ENCODE measurements at places on chromosomes 12 and 14.

GRCh38 chr12:106064721-106065021, 74.1 kb downstream of the NUAK1 start:
- DNase-seq, result no peak

GRCh38 chr12:120998435-120998834, 17.9 kb downstream of the C12orf43 start:
- DNase-seq, result no peak

GRCh38 chr12:6394398-6394797, 10.4 kb downstream of the LTBR start:
- no peak for DNase-seq

DNA sequence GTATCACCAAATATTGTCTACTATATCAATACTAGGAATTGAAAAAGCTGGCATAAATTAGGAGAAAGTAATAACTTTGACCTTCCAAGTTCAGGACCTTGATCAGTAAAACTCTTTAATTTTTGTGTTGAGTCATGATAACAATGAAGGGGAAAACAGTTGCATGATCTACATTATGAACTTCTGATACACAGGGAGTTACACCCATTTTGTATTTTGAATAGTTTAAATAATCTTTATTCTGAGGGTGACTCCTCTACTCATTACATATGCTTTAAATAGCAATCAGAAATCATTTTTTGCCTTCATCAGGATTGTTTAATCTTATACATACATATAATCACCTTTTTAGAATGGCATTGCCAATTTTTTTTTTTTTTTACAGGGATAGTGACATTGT, 492.5 kb downstream of the NAV3 start:
- DNase-seq, result no peak

- no peak for DNase-seq
Observed at GRCh38 chr14:106737021-106737420, 1210.6 kb downstream of the TMEM121 start.

- no peak for DNase-seq
Observed at GRCh38 chr12:55933169-55933798, 2.3 kb downstream of the DGKA start.

- DNase-seq, result no peak
Observed at GRCh38 chr12:95143621-95144205, 70.3 kb upstream of the NR2C1 start.

DNA sequence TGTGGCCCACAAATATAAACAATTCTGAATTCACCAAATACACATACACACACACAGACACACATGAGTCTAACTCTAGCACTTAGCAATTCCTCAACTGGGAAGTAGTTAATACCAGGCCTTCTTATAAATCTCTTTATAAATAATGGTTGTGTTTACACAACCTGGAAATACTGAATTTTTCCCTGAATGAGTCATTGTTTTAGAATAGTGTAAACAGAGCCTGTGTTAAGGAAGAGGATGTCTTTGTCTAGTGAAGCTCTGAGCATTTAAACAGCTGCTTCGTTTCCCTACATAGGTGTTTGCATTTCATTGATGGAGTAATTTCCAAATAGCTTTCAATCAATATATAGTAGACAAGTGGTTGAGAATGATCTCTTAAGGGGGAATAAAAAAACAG, 218.8 kb downstream of the BTG1 start:
- no peak for DNase-seq

DNA sequence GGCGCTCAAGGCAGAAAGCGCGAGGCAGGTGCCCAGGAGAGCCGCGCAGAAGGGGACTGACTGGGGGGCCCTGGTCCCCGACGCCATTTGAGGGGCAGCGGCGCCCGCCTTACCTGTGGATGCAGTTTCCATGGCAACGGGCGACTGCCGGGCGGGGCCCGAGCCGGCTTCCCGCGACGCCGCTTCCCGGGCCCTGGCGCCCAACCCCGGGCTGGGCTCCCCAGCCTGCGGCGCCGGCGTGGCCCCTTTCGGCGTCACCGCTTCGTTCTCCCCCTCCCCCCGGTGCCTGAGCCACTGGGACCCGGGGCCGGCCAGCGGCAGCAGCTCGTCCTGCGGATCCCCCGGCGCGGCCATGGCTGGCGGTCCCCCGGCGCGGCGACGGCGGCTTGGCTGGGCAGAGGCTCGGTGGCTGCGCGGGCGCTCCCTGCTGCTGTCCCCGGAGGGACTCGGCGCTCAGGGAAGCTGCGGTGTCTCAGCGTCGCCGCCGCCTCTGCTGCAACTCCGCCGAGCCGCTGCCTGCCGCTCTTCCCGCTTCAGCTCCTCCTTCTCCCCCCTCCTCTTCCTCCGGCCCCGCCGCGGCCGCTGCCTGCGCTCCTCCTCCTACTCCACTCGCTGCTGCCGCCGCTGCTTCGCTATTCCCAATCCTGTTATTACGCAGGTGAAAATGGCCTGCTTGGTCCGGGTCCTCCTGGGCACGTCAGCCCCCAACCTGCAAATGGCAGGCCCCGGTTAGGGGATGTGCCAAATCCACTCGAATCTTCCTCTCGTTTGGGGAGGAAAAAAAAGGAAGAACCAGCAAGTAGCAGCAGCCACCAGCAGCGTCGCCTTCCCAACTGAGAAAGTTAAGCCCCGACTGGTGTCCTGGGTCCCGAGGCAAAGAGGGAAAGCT, at the start of gene RTN1:
RTN1 (minus strand) TSS at position 500 of the 889 bp plus-strand sequence; CDS start at position 354, 146 bp downstream.
- no peak for DNase-seq

- no peak for DNase-seq
Observed at GRCh38 chr14:89371585-89372511, 45.2 kb downstream of the FOXN3 start.

GRCh38 chr12:17588968-17589367, 501.0 kb downstream of the RERGL start:
- DNase-seq, result no peak

DNA sequence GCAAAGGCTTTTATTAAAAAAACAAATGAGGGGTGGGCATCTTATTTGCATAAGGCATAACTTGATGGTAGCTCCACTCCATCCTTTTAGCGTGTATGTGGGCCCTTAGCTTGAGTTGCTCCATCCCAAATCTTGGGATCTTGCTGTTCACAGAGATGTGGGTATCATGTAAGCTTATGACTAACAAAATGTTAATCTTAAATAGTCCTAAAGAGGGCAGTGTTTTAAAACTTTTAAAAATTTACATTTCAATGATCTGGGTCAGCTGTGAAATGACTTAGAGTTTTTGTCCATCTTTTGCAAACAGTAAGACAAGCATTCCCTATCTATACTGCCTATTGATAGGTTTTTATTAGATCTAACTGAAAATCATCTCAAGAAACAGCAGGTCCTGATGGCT, 86.0 kb downstream of the SLCO1A2 start:
- no peak for DNase-seq

DNA sequence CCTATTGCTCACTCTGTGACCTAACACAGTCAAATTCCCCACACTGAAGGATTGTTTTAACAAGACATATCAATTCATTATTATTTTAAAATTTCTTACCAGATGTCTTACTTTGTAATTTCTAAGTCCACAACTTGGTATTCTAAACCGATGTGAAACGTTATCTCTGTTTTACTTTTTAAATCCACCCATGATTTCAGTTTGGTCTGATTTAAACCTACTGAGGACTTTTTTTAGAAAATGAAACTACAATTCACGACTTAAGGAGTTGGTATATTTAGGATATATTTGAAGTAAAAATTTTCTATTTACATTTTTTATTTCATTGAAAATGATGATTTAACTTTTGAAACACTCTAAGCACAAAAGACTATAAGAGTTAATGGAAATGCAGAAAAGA, 35.1 kb upstream of the GRIP1 start:
- no peak for DNase-seq

DNA sequence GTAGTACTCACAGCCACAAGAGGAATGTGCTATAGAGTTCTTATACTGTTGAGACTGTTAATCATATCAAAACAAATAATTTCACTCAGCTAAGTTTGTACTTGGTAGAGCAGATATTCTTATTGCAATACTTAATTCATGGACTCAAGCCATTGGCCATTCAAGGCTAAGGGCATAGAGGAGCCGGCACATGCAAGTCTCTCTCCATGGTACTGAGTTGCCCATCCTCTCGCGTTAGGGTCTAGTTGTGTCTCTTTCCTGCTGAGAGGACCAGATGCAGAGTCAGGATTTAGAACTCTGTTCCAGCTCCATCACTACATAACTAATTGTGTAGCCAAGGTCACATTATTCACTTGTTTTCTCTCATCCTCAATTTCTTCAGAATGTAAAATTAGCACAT, 14.4 kb upstream of the TUNAR start:
- no peak for DNase-seq

GRCh38 chr14:76277586-76278130, 98.3 kb upstream of the ESRRB start:
- DNase-seq, result no peak

- no peak for DNase-seq
Observed at GRCh38 chr14:28196878-28197277, 569.7 kb upstream of the FOXG1 start.

GRCh38 chr12:25583545-25583944, 30.5 kb upstream of the LMNTD1 start:
- DNase-seq, result no peak

DNA sequence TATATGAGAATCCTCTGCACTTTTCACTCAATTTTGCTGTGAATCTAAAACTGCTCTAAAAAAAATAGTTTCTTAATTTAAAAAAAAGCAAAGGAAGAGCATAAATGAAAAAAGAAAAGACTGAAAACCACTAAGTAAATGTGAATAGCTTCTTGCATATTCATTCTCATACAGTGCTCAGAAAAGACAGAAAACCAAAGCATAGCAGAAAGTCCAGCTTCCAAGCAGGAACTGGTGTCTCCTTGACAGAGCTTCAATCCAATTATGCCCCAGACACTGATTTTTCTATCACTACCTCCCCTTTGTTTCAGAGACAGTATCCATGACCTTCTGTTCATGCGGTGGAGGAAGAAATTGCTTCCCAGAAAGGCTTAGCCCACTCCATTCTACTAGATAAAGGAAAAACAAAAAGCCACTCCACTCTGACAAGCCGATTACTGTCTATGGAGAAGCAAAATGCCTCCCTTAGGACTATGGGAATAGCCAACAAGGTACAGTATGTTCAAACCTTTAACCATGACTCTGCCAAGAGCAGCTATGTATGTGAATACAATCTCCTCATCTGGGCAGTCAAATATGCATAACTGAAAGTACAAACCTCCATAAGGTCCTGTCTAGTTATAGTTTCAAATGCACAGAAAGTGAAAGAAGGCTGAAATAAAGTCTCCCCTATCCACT, 40.6 kb downstream of the ATF7 start:
- no peak for DNase-seq

- no peak for DNase-seq
Observed at GRCh38 chr14:53663709-53664108, 292.9 kb downstream of the BMP4 start.

DNA sequence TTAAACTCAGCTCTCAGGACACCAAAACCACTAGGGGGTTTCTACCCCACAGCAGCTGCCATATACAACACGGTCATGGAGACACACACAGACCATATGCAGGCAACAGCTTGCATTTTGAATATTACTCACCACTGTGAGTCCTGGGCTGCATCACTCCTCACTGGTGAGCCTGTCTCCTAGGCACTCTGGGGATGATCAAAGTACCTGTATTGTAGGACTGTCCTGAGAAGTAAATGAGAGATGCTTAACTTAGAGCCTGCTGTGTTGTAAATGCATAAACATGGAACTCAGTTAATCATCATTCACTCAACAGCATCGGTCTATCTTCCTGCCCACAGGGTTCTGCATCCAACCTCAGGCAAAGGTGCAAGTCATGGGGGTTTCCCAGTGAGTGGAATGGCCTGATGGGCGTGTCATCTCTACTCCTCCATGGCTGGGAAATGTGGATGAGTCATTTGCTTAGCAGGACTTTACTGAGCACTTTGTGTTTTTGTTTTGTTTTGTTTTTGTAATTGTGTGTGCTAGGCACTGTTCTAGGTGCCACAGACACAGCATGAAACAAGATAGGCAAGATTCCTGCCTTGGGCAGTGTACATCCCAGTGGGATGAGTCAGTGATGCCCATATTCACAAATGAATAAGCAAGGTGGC, 1141.2 kb upstream of the TMEM132C start:
- DNase-seq, result peak; percentile 25

DNA sequence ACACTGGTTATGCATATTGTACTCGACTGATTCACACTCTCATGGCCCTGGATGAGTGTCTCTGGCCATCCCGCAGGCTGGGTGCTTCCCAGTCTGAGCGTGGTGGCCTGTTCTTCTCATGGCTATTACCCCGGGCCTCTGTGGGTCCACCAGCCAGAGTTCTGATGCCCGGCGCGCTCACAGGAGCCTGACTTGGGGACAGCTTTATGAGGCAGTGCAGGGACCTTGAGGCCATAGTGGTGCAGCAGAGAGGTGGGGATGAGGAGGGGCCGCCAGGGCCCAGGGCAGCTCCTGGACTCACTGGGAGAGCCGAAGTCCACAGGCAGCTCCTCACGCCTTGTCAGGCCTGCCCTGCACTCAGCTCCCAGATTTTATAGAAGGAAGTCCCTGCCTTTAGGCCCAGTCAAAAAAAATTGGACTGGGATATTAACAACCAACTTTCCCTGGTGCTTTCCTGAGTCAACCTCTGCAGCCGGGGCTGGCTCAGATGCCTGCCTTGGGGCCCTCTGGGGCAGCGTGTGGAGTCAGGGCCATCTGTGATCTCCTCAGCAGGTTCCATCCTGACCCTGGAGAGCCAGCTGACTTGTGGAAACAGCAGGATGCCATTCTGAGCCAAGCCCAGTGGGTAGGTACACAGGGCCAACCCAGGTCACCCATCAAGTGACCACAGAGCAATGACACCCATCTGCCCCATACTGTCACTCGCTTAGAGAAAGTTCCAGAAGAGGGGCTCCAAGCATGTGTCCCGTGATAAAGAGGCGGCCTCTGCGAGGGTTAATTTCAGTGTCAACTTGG, 89.4 kb upstream of the DIO3 start:
- DNase-seq, result no peak

DNA sequence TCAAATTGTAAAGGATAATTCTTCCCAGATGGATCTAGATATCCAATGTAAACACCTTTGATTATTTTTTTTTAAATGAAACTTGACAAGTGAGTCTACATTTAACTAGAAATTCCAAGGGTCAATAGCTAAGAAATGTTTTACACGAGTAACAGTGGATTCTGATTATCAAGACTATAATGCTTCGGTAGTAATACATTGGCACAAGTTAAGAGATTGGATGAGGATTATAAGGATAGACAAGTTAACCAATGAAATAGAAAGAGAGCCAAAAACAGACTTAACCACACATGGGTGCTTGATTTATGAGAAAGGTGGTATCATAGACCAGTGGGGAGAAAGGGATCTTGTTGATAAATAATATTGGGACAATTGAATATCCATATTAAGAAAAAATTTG, 40.3 kb upstream of the PCED1B start:
- DNase-seq, result no peak

Measured in AG09319 (cell line).